Stimulated activated CD4-positive, alpha-beta T cell treated with anti-CD3 and anti-CD28 coated beads, Interleukin-1b, Interleukin-23, amount 100 ng/mL, for 1 hour (primary cell): ENCODE measurements at places on chromosomes 2 and 18.

DNA sequence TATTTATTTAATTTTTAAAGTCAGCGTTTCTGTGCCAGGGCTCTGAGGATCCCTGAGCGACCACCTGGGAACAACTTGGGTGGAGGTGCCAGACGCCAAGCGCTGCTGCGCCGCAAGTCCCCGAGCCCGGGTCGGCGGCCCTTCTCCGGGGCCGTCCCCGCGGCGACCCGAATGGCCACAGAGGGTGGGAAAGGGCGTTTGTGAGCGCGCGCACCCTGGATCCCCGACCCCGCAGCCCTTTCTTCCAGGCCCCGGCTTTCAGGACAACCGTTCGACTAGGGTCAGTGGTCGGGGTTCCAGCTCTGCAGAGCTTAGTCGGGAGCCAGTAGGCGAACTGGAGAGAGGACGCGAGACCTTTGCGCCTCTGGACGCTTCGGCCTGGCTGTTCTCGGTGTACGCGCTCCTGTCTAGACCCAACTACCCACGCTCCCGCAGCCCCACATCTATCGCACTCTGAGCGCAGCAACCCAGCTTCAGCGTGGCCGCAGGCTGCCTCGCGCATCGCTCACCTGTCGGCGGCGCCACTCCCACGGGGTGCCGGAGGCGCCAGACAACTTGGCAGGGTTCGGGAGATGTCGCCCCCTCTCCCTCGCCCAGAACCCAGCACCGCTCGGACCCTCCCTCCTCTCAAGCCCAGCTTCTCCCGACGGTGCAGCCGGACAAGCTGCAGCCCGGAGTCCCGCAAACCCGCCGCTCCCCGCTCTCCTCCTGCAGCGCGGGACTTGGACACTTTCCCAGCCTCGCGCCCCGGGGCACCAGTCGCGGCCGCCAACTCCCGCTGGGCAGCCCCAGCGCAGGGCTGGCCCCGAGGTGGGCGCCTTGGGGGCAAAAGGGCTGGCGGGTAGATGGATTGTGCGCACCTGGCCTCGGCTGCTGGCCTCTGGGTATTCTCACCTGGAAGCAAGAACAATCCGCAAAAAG, 758 bp downstream of the LYPD1 start:
- no peak for DNase-seq

GRCh38 chr2:43838560-43839267, at the start of the genes ABCG5 and ABCG8:
Gene ABCG5 (minus strand): TSS chr2:43838839. CDS start chr2:43838679, 160 bp downstream.
Gene ABCG8 (plus strand): TSS chr2:43838971. CDS start chr2:43839054, 83 bp downstream.
- DNase-seq: no peak

DNA sequence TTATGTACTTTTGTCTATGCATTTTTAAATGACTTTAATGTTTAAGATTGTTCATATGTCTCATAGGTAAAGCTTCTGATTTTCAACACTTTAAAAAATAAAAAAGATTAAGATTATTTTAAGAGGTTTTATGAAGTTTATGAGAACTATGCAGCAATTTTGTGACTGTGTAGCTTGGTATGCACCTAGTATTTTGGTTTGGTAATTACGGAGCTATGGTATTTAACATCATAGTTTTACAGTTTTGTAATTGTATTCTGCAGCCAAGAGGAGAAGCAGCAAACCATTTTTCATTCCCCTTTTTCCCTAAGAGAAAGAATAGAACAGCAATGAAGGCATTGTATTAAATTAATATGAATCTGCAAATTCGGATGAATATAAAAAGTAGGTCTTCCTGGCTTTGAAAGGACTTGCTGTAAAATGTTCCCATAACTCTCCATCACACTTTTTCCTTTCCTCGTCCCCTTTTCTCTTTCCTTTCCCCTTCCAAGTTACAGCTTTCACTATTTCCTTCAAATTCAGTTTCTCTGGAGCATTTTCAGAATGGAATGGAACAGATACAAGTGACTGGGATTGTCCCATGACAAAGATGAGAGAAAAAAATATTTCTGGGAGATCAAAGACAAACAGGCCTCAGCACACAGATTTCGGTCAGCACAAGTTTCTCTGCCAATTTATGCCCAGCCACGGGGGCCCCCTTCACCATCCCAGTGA, 26.1 kb upstream of the PIEZO2 start:
- DNase-seq: no peak

DNA sequence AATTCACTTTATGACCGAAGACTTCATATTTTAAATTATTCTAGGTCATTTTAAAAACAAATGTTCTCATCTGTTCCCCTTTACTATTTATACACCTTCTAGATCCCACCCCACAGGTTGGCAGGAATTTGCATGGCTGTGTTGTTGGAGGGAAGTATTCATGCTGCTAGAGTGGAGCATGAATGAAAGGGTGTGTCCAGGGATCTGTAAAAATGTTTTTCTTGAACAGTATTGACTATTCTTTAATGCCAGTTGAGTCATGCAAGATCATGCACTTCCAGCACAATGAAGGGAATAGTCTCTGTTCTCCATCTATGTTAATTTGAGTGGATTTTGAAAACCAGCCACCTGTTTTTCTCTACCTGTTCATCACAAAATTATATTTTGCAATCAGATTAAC, 52.0 kb upstream of the COL3A1 start:
- no peak for DNase-seq

DNA sequence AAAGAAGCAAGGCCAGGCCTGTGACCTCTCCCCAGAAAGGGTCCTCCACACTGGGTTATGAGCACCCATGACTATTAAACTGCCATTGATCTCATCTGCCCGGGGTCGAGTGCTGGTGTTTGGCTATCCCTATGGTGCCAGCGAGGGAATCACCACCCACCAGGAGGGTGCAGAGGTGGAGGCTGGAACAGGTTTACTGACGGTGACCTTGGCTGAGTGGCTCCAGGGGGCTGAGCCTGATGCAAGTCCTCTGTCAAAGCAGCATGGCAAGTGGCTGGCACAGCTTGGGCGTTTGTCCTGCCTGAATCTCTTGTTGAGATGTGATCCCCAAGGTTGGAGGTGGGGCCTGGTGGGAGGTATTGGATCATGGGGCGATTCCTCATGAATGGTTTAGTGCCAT, 196.4 kb upstream of the HDAC4 start:
- DNase-seq: no peak

DNA sequence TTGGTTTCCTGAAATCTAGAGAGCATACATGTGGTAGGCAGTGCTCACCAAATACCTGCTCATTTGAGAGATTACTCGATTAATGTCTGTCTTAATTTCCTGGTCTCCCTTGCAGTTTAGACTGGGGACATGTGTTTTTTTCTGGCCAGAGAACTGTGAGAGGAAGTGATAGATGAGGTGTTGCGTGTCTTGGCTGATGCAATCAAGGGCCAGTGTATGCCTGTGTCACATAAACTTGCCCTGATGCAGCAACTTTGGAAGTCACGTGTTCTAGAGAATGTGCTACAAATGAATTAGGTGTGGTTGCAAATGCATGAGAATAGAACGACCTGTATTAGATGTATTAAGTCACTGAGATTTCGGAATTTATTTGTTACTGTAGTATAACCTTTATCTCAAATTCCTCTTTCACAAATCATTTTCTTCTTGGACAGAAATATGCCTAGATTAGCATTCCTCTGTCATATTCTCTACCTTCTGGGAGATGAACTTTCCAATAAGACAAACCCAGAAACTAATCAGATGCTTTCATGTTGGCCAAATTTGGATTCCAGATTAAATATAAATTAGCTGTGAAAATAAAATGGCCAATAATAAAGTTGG, 9.9 kb upstream of the IL1A start:
- DNase-seq: no peak

DNA sequence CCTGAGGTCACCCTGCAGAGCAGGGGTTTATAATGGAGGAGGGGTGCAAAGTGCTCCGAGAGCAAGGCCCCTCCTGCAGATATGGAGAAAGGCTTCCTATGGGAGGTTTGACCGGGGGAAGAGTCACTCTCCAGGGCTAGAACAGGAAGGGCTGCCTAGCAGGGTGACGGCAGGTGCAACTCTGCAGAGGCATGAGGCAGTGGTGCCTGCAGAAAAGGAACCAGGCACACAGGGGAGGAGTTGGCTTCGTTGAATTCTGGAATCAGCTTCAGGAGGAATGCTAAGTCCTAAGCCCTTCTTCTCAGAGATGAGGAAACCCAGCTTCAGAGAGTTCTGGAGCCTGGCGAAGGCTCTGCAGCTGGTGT, 17.5 kb upstream of the HPCAL1 start:
- no peak for DNase-seq

GRCh38 chr2:146244131-146244530, 1600.7 kb upstream of the ACVR2A start:
- DNase-seq: no peak

- no peak for DNase-seq
Observed at GRCh38 chr18:67600181-67601180, 84.0 kb upstream of the DSEL start.

- DNase-seq: no peak
Observed at GRCh38 chr18:56065086-56065485, 477.1 kb upstream of the TCF4 start.

DNA sequence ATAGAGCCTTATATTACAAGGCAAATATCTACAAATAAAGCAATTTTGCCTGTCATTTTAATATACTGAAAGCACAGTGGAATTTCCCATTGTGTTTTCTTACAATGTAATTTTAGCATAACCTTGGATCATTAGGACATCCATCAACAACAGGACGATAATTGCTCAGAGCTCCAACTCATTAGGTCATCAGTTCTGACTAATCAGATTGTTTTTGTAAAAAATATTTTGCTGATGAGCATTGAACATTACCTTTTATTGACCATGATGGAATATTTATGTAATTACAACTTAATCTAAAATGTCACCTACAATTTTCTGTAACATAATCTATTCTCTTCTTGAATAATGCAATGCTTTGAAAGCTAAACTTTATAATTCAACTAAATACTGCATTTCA, 215.3 kb upstream of the DSEL start:
- DNase-seq: no peak

DNA sequence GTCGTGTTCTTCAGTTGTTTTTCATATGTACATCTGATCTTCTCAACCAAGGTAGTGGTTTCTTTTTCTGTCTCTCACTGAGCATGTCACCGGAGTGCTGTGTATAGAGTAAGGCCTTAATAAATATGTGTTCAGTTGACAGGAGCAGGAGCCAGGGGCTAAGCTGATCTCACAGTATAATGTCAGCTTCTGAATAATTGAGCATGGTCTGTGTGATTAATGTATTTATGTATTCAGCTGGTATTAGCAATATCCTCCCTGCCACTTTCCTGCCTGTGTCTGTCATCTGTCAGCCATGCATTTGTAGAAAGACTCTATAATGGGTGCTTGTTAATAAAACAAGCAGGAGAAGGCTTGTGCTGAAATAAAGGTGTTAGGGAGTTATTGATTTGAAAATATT, 198.9 kb downstream of the ADCYAP1 start:
- no peak for DNase-seq

DNA sequence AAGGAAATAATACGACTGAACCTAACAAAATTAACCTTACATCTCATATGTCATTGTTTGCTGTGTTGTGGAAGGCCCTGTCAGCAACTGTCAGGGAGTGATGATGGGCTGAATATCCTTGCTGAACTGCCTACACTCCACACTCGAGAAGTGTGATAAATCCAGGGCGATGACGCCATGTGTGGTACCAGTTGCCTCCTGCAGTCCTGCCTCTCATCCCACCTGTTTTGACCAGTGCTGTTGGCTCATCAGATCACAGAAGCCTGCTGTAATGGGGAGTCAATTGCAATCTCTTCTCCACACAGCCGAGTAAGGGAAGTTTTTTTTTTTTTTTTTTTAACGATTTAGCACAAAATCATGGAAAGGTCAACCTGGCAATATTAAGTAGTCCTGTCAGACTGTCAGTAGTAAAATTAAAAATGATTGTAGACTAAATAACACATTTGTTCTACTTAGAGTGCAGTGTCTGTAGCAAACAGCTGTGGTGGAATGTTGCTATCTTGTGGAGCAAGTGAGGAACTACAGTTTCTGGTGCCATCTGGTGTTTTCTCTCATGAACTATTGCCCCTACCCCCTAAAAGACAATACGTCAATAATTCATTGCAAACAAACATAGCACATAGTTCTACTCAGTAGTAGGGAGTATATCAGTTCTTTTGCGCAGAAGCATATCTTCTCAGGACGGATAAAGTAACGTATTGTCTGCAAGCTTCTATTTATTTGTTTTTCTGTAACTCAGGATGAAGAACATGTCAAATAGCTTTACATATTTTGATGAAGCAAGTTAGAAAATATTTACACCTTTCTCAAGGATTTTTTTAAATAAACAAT, 347.6 kb downstream of the CTNNA2 start:
- no peak for DNase-seq

GRCh38 chr2:205681401-205682238, 681 bp upstream of the NRP2 start:
- DNase-seq: no peak

DNA sequence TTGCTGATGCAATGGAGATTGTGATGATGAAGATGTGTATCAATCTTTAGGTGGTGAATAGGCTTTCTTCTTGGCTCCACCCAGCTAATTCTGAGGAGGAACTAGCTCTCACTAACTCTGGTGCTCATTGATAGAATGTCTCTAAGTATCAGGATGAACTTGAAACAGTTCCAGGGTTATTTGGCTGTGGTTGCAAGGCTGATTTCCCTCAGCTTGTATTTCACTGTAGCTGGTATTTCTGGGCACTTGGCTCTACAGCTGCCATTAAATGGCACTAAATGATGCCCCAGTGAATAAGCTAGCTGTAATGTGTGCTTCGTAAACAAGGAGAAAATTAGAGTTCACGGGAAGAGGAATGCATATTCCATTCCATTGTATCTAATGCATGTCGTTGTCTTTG, 241.2 kb downstream of the RPIA start:
- DNase-seq: no peak

DNA sequence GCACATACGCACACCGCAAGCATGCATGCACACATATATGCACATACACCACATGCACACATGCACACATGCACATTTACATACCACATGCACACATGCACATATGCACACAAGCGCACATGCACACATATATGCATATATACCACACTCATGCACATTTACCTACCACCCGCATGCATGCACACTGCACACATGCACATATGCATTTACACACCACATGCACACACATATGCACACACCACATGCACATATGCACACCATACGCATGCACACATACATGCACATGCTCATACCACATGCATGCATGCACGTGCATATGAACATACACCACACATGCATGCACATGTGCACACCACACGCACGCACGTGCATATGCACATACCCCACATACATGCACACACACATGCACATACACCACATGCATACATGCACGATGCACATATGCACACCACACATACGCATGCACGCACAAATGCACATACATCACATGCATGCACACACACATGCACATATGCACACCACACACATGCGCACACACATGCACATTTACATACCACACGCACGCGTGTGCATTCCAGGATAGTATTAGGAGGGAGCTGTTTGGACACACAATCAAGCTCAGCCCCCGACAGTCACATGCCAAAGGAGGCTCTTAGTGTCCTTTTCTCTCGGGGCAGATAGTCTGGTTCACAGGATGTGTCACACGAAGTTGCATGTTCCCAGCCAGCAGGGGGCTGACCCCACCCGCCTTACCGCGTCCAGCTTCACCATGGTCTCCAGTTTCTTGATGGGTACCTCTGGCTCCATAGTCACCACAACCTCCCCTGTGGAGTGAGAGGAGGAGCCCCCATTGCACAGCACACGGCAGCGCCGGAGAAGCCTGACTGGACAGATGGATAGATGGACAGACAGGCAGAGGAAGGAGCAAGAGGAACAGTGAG, 5.9 kb downstream of the OTOF start:
- no peak for DNase-seq
